Left renal pelvis (tissue), 4 donors: ENCODE measurements at places on chromosomes 3 and 15. TPM values are rescaled to one million over a fixed set of nuclear protein-coding genes. Genes with fewer than 3 reads are reported as not detected.

NEIL1 gene
- 13.3 TPM for polyA plus RNA-seq

ANKDD1A gene
- polyA plus RNA-seq, result 7.6 TPM

GRCh38 chr3:5017925-5018531, 38.8 kb downstream of the BHLHE40 start:
- no peak for DNase-seq

DNA sequence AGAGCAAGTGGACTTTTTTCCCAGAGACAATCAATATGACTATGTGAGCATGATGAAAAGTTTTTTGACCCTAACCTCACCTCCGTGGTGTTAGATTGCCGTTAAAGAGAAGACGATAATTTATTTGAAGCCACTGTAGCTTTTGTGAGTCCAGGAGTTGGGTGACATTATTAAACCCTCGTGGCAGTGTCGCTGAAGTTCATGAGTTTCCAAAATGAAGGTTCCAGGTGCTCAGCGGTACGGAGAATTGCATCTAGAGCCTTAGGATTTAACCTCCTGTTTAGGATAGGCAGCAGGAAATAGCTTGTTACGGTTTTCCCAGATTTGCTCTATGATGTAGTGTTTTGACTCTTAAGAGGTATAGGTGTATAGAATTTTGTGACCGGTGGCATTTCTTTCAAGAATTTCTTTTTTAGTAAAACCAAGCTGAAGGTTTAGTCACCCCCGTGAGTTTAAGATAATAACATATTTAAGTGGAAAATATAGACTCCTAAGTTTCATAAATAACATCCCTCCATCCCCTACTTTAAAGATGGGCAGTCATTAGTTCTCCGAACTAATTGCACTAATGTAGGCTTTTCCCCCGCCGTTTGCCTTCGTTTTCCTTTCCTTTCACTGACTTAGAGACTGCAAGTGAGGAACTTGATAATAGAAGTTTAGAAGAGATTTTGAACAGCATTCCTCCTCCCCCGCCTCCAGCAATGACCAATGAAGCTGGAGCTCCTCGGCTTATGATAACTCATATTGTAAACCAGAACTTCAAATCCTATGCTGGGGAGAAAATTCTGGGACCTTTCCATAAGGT, 2.0 kb downstream of the SMC4 start:
- DNase-seq, result no peak

GRCh38 chr3:55012091-55012490, 84.2 kb upstream of the LRTM1 start:
- DNase-seq, result no peak

DNA sequence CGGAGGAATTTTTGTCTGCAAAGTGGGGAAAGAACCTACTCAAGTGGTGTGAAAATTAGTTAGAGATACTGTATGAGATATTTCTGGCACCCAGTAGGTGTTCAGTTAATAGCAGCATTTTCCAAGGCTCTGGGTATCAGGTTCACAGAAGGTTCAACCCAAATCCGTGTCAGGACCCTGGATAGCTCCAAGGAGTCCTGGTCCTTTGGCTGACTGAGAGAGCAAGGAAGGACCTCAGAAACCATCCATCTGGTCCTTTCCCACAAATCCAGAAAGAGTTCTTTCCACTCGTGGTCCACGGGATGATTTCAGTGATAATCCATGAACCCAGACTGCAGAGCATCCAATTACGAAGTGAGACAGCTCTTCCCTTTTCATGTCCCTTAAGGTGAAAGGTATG, 51.4 kb downstream of the SLC6A11 start:
- DNase-seq, result peak; percentile 21
